ENCODE measurements at places on chromosomes 1 and 21. TPM values are rescaled to one million over a fixed set of nuclear protein-coding genes. Genes with fewer than 3 reads are reported as not detected.

DNA sequence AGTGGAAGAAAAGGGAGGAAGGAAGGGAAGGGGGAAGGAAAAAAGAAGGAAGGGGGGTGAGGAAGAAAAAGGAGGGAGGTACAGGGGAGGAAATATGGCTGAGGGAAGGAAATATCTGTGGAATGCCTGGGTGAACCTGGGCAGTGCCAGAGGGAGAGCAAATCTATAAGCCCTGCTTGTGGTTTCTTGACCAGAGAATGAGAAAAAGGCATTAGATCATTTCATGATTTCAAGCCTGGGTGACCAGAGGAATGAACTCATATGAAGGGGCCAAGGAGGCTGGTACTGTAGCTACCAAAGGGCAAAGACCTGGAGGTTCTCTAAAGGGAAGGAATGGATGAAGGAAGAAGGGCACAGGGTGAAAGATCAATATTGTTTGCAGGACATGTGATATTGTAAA, 31.4 kb downstream of the GNG12 start:
- no peak for DNase-seq

GRCh38 chr21:14742119-14742518, 196.0 kb upstream of the SAMSN1 start:
- no peak for DNase-seq

DNA sequence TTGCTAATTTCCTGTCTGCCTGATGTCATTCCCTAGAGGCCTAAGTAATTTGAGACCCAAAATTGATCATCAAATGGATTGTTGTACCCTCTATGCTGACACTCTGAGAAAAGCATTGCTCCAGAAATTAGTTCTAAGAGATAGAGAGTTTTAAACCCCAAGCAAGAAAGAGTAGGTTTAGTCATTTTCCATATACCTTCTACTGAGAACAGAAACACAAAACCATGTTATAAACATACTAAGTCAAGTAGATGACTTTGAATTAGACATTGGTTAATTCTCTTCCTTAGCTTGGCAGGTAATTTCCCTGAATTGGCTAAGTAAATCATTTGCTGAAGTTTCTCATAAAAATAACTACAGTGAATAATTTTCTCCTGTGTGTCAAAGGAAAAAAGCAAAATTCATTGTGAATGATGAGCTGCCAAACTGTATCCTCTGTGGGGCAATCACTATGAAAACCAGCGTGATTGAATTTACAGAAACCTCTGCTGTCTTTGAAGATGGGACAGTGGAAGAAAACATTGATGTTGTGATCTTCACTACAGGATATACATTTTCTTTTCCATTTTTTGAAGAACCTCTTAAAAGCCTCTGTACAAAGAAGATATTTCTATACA, 20.1 kb downstream of the FMO4 start:
- no peak for DNase-seq

- no peak for DNase-seq
Measured at GRCh38 chr1:224733027-224733911, 117.2 kb downstream of the CNIH3 start.

GRCh38 chr1:27787895-27788294, 14.9 kb downstream of the STX12 start:
- no peak for DNase-seq

GRCh38 chr1:152052606-152053005, 15.8 kb upstream of the S100A11 start:
- peak; percentile 78 for DNase-seq

DNA sequence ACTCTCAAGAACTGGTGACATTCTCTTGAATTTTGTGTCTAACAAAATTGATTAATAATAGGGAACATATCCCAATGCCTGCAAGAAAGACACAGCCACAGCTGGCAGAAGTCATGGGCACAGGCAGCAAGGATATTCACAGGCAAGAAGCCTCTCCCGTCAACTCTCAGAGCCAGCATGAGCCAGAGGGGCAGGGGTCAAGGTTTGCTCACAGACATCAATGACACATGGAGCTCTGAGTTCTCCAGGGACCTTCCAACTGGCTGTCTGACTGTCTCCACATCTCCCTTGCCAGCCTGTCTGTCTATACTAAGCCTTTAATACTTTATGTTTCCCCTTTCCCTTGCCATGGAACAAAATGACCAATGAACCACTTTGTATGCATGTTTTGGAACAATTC, 101.5 kb upstream of the RAB4A start:
- DNase-seq: no peak

DNA sequence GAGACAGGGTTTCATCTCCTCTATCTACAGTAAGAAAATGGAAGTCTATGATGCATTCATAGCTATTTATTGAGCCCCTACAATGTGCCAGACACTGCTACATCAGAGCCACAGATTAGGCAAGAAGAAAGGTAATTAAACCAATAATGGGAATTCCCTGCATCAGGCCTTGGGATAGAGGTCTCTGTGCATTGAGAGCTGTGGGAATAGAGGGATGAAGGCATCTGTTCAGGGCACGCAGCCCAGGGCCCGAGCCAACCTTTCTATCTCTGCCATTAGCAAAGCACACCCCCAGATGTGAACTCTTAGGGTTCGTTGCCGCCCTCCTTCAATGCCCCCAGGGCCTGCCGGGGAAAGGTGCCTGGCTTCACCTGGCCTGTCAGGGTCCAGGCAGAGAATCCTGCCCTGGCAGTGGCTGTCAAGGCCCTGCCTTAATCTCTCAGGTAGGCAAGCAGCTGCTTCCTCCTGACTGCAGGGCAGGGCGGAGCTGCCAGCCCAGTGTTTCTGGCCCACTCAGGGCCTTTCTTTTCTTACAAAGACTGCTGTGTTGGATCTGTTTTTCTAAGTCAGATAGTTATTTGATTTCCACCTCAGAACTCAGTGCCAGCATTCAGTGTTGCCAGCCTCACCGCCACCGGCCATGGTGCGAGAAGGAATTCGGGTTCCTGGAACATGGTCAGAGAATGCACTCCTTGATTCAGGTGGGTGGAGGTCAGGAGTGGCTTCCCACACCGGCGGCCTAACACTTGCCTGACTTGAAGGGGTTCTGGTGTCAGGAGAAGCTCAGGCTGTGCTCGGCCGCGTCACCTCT, 76.1 kb downstream of the PGM1 start:
- no peak for DNase-seq

DNA sequence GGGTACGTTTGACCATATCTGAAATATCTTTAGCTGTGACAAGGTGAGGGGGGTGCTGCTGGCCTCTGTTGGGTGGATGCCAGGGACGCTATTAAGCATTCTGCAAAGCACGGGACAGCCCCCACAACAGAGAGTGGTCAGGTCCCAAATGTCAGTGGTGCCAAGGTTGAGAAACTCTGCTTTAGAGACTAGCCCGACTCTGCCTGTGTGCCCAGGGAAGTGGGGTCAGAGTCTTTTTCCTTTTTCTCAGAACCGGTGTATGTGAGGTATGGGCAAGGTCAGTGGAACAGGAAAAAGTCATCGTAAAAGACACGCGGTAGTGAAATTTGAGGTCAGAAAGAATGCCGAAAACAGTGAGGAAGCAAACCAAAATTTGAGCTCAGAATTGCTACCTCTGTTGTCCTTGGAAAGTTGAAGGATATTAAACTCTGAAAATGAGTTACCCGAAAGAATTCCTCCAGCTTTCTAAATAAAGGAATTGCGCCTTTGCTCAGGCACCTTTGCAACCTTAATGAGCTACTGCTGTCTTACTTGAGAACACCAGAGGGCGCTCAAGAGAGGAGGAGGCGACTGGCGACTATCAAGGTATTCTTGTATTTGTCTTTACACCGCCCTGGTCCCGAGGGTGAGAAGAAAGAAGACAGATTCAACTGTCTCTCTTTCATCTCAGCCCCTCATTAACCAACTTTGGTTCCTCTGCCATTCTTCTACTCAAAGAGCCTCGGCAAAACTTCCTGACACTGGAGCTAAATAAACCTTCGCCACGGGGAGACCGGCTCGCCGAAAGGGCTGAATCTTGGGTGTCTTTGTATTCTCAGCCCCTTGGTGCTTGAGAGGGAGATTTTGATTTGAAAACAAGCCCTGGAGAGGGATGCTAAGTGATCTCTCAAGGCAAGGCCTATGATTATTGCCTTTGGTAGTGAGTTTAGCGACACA, 85.4 kb upstream of the OLIG2 start:
- DNase-seq: peak; percentile 12

DNA sequence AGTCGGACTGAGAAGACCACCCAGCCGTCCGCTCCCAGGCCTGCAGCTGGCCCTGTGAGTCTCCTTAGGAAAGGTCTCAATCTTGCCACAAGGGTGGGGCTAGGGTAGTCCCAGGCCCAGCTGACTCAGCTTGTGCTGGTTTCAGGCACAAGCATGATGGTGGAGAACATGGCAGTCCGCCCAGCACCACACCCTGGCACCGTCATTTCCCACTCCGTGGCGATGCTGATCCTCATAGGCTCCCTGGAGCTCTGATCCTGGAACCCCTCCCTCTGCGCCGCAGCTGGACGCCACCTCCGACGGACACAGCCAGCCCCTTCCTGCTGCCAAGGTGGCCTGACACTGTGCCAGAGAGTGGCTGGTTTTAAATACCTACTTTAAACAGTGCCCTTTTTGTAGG, 10.7 kb downstream of the TMEM81 start:
- DNase-seq: no peak

Gene NCAM2
- 4.8 TPM for polyA plus RNA-seq

Gene GPR161
- polyA plus RNA-seq: 10.9 TPM

DNA sequence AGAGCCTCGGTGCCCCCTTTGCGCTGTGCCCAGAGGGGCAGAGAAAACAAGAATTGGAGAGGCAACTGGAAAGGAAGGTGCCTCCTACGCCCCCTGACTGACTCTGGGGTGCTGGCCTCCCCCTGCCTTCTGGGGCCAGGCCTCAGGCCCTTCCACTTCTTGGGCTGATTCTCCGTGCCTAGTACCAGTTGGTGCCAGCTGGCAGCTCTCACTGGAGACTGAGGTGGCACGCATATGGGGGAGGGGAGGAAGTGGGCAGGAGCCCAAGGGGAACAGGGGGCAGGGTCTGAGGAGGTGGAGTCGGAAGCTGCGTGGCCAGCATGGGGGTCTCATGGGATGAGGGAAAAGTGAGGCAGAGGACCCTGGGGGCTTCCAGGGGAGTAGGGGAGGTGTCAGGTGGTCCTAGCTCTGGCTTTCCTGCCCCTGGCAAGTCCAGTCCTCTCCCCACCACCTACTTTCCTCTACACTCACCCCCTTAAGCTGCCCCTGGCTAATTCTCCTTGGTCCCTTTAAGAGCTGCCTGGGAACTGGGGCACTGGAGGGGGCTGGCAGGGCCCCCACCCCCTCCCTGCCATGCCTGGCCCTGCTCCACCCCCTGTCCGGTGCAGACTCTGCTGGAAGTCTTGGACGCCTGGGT, 6.5 kb upstream of the SEMA4A start:
- no peak for DNase-seq

Gene CLCNKA
- polyA plus RNA-seq: 0.39 TPM

DNA sequence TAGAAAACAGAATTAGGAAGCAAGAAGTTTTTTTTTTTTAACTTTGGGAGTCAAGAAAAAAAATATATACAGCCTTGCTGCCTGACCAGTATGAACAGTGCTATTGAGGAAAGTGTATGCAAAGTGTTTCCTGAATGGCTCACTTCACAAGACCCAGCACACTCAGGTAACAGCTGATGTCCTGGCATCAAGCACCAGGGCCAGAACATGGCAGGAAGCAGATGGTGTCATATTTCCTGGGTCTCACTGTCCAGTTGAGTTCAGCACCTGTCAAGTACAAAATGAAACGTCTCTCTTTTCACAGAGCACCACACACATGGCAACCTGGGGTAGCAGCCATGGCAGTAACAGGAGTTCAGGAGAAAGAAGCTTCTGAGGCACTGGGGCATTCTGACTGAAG, 372.3 kb downstream of the TTLL7 start:
- DNase-seq: peak; percentile 43

DNA sequence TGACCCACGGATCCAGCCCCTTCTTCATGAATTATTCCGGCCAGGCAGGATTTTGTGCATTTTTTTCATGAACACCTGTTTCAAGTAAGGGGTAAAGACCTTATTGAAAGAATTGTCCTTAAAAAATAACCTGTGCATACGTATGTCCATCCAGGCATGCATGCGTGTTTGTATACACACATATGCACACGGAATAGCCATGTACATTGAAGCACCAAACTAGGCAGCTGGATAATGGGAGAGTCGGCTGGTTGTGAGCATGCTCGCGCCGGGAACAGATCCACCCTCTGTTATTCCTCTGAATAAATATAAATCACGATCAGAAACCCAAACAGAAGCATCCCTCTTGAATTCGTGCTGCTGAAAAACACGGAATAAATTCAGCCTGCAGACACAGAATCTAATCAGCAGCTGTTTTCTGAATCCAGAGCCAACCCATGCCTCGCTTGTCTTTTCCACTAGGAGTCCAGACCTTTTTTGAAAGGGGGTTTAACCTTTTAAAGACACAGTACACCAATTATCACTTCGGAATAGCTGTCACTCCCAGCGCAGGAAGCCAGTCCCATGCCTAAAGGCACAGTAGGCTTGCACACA, at the start of gene HIVEP3:
TSS of gene HIVEP3 (minus strand) at position 473 of the 594 bp plus-strand sequence.
- DNase-seq: no peak

Gene PRR9
- polyA plus RNA-seq: not detected

GRCh38 chr1:101005871-101006270, 19.7 kb downstream of the DPH5 start:
- no peak for DNase-seq

Gene CA6
- not detected for polyA plus RNA-seq

DNA sequence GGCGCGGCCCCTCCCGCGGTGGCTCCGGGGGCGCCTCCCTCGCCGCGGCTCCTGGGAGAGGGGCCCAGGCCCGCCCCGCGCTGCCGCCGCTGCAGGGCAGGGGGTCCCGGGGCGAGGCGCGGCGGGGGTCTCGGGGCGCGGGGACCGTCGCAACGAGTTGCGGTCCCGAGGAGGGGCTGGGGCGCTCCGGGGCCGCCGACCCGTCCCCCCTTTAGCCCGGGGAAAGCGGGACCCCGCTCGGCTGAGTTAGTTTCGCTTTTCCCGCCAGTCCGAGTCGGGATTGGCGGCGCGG, 493 bp downstream of the SPSB1 start:
- no peak for DNase-seq

DNA sequence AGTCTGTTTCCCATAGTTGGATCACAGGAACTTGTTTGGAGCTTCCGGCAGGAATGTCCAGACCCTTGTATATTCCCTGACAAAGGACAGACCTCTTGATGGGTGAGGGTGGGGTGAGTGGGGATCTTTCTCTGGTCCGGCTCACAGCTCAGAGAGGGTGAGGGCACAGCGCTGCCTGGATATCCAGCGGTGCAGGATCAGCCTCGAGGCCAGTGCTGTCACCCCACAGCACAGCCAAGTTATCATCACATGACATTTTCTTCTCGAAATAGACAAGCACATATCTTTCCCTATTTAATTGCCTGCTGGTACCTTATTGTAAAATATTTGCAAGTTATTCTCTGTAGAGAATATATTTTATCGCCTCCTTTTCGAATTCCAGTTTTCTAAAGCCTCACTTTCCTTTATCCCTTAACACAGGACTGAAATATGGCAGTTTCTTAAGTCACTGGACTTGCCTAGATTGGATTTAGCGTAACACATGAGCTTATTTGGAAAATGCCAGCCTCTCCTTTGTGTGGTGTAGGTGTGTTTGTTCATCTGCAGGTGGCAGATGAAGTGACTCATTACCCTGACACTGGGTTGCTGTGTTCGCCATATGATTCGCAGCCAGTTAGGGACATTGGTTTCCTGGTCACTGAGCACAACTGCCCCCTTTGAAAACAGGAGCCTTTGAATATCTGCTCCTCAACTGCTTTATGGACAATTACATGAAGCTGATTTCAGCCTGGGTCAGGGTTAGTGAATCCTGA, 21.4 kb downstream of the CLIC6 start:
- DNase-seq: no peak

- no peak for DNase-seq
Measured at GRCh38 chr1:40179496-40180089, 18.4 kb downstream of the RLF start.

- DNase-seq: no peak
Measured at GRCh38 chr1:32954168-32954567, 10.4 kb downstream of the RNF19B start.
